ENCODE measurements at places on chromosomes 16 and 17. TPM values are rescaled to one million over a fixed set of nuclear protein-coding genes. Genes with fewer than 3 reads are reported as not detected.

DNA sequence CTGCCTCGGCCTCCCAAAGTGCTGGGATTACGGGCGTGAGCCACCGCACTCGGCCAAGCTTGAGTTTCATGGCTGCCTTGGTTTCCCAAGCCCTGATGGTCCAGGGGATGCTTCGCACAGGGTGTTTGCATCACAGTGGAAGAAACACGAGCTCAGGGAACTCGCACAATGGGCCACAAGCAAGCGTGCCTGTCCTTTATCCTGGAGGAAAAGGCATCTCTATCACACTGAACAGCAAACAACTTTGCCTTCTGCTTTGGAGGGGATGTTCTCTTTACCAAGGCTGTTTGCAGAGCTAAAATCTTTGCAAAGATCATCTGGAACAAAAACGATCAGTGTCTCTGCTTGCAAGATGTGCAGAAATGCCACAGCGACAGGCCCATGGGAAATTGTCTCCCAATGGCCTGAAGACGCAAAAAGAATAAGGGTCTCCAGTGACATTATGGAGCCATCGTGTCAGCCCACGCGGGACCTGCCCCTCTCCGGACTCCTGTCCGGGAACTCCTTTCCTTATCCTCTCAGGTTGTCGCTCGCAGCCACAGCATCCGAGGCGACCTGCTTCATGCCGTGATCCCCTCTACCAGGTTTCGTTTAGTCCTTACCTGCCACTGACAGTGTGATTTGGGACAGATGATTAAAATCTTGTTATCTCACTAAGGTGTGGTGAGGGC is 44.1 kb upstream of the CBFA2T3 start:
- no peak for DNase-seq

DNA sequence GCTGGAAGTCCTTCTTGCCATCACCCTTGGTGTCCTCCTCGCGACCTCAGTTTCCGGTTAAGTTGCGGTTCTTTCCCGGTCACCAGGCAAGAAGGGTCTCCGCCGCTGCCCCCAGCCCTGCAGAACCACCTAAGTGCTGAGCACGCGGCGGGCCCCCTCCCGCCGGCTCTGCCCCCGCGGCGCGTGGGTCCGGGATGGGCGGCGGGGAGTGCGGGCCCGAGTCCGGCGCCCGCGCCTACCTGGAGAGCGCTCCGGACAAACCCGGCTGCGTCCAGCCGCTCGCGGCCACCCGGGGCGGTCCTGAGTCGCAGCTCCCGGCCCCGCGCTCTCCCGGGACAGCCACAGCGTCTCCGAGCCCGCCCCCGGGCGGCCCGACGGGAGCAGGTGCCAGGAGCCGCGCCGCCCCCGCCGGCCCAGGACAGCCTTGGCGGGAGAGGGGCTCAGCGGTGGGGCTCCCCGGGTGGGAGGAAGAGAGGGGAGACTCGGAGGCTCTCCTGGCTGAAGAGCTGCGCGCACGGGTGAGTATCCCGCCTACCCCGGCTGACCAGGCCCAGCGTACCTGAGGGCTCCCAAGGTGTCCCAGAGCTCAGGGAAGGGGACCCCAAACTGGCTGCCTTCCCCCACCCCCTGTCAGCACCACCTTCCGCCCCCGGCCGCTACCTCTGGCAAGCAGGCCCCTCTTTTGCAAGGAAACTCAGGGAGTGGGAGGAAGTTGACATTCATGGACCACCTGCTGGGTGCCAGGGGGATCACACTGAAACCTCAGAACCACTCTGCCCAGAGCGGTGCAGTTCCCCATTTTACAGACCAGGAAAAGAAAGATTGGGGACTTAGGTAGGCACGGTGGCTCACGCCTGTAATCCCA is 22.2 kb upstream of the C17orf113 start:
- DNase-seq, result no peak

DNA sequence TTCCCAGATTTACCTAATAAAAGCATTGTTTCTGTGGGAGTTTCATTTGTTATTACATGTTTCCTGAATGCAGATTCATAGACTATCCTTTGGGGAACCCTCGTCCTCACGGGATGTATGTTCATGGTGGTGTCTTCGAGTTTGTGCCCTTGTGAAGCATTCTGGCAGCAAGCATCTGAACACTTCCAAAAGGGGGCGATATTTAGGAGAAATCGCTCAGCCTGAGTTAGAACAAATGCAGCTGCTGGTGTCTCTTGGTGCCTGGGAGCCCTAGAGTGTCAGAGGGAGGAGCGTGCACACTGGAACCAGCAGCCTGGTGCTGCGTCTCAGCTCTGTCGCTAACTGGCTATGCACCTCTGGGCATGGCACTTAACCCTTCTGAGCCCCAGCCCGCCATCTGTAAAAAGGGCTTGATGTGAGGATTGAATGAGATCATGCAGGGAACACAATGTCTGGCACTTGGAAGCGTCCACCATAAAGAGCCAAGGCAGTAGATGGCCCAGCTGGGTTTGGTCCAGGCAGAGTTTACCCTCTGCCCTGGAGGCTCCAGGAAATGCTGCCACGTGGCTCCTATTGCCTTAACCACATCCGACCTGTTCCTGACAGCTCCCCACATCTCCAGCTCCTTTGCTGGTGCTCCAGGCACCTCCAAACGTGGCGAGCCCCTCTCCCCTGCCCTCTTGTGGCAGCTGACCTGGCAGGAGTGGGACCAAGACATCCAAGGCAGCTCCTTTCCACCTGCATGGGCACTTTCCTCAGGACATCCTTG is 25.0 kb upstream of the C16orf78 start:
- DNase-seq, result no peak

GRCh38 chr16:85605051-85605911 is 7.8 kb upstream of the GSE1 start:
- DNase-seq, result no peak

GRCh38 chr17:81097134-81097942 is 62.4 kb downstream of the BAIAP2 start:
- no peak for DNase-seq

DNA sequence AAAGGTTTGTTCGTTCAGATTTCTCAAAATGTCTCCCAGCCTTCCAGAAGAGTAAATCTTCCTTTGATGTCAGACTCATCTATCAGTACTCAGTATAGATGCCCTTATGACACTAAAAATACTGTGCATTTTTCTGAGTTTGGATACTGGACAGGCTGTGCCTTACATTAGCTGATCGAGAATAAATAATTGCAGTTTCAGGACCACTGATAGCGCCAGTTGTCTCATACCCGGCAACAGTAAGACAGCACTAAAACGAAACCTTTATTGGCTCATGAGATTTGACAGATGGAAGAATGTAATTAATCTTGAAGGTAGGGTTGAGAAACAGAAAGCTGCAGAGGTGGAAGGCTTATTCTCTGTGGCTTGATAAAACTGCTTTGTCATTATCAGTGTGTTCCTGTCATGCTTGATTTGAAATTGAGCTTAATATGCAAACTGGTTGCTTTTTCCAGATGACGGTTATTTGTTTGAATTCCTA is 1.2 kb downstream of the ATP6V0A1 start:
- DNase-seq, result peak; percentile 23

- no peak for DNase-seq
These were observed 6.0 kb downstream of the STAC2 start for GRCh38 chr17:39219647-39220154.

DNA sequence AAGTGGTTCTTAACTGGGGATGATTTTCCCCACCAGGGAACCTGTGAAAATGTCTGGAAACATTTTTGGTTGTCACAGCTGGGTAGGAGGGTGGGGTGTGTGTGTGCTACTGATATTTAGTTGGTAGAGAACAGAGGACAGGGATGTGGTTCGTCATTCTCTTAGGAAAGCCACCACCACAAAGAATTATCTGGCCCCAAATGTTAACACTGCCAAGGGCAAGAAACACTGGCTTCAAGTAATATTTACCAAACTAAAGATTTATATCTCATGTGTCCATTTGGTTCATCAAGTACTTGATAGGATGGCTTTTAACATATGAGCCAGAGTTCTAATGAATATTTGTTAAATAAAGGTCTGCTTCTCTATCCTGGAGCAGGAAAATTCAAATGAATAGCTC is 19.5 kb downstream of the MPHOSPH6 start:
- no peak for DNase-seq

GRCh38 chr16:78516006-78516736 is 416.7 kb downstream of the WWOX start:
- DNase-seq, result no peak

DNA sequence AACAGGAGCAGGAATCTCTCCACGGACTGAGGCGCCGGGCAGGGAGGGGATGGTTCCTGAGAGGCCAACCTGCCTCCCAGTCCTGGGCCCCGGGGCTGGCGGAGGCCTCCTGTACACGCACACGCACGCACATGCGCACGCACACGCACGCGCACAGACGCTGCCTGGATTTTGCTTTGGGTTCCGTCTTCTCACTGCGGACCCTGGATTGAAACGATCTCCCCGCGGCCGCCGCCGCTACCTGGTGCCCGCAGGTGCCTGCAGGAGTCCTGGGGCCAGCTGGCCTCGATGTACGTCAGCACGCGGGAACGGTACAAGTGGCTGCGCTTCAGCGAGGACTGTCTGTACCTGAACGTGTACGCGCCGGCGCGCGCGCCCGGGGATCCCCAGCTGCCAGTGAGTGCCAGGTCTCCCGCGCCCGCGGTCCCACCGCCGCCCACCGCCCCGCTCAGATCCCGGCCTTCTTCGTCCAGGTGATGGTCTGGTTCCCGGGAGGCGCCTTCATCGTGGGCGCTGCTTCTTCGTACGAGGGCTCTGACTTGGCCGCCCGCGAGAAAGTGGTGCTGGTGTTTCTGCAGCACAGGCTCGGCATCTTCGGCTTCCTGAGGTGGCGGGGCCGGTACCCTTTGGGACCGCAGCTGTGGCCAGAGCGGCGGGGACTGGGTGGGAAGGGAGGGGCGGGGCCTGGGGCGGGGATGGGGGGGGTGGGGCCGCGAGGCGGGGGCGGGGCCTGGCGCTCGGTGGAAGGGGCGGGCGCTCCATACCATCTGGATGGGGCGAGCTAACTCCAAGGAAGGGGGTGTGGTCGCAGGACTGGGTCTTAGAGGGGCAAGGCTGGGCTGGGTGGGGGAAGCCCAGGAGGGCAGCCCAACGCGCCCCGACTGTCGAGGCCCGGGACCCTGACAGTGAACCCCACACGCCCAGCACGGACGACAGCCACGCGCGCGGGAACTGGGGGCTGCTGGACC is 12.3 kb downstream of the CES4A start:
- peak; percentile 52 for DNase-seq

DNA sequence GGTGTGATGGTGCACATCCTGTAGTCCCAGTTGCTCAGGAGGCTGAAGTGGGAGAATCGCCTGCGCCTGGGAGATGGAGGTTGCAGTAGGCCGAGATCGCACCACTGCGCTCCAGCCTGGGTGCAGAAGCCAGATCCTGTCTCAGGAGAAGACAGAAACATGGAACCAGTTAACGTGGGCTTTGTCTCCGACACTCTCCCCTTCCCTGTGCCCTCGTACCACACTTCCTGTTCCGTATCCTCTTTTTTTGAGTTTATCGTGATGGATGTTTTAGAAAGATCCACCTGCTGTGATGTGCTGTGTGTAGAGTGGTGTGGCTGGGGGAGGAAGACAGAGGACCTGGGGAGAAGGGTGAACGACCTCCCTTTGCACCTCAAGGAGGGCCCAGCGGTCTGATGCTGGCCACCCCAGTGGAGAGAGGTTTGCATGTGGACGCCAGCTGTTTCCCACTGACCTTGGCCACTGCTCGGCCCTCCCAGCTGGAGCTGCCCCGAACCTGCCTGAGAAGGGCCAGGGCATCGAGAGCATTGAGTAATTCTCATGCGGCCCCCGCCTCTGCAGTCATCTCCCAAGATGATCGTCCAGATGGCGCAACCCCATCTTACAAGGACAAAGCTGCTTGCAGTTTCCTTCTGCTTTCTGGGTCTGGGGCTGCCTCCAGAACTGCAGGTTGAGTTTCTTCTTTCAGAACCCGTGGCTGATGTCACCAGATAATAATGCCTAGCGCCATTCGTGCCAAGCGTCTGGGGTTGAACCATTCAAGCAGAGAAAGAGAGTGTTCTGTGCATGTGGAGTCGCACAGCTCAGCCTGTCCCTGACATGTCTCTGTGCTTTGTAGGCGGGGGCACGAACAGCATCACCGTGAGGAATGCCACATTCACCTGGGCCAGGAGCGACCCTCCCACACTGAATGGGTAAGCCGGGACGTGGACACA is 126.3 kb downstream of the ABCC1 start:
- DNase-seq, result no peak

GRCh38 chr16:22001591-22001990 is 675 bp upstream of the PDZD9 start:
- DNase-seq, result no peak

GRCh38 chr17:29291163-29291752 is 2.7 kb downstream of the NUFIP2 start:
- no peak for DNase-seq

GRCh38 chr16:88754912-88755744 is 29.9 kb downstream of the PIEZO1 start:
- no peak for DNase-seq

- DNase-seq, result no peak
These were observed 49.4 kb upstream of the CDC42EP4 start for GRCh38 chr17:73360961-73361761.

DNA sequence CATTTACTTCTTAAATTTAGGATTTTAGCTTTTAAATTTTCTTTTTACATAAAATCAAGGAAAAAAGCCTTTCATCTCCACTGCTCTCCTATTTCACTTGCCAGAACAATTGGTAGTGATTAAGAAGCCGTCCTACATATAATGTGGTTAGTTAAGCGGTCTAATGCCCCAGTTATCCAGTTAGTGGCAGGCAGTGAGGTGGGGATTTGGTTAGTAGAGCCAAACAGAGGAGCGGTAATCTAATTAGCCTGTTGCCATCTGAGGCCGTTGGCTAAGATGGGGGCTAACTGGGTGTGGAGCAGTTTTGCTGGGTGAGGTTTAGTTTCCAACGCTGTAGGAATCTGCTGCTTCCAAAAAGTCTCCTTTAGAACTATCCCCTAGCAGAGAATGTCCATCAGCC is 22.4 kb downstream of the SNX11 start:
- no peak for DNase-seq

- no peak for DNase-seq
These were observed 148.4 kb upstream of the FAM20A start for GRCh38 chr17:68749349-68750207.

GRCh38 chr17:39194985-39195524 is 2.4 kb downstream of the CACNB1 start:
- no peak for DNase-seq

- no peak for DNase-seq
These were observed 47.2 kb downstream of the PDPK1 start for GRCh38 chr16:2584729-2585650.

The PRR11 gene
- 51.5 TPM for total RNA-seq

The OTOA gene
- not detected for total RNA-seq

The HEATR9 gene
- 0.16 TPM for total RNA-seq

The BEAN1 gene
- total RNA-seq, result not detected

The TBC1D3D gene
- 1.5 TPM for total RNA-seq

The OR4D1 gene
- total RNA-seq, result 0.09 TPM

The TMEM101 gene
- total RNA-seq, result 29.5 TPM

Data from activated T-helper 2 cell treated with anti-CD3 and anti-CD28 coated beads, Interferon-gamma antibody, Interleukin-2, Interleukin-4, amounts not matched to agents 10 μg/mL and 5 μg/mL and 100 μg/mL, durations not matched to agents 14 hours and 24 hours and 36 hours (primary cell).